ENCODE measurements at places on chromosomes 6 and 20.
A peak's percentile ranks its signal among the peaks of the same experiment; 100 is the strongest.

GRCh38 chr20:1664911-1665310 is 7.3 kb upstream of the SIRPG start:
- DNase-seq: peak; percentile 25

DNA sequence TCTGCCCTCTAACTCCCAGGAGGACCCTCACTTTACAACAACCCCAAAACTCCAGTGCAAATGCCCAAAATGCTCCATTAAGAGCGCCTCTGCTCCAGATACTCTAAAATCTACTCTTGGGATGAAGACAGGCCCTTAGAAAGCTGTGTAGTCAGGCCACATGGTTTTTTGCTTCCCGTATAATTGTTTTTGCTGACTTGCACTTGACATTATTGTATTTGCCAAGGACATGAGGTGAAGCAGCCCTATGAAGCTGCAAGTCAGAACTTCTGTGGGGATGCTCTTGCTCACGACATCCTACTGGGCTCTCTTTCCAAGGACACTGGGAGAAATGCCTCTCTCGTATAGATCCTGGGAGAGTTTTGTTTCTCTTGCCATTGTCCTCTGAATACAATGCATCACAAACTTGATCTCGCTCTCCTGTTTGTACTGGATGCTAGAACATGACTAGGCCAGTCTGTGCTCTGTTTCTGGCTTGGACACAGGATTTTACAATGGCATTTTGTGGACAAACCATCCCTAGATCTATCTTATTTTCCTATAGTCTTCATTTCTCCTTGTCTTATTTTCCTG is 177.2 kb upstream of the DTNBP1 start:
- no peak for DNase-seq

- no peak for DNase-seq
Measured at GRCh38 chr20:50335105-50335504, 144.5 kb downstream of the CEBPB start.

- no peak for DNase-seq
Measured at GRCh38 chr6:32603888-32604287, 14.2 kb upstream of the HLA-DRB1 start.

- DNase-seq: peak; percentile 56
Measured at GRCh38 chr20:57748601-57749130, 38.9 kb upstream of the PMEPA1 start.

GRCh38 chr6:37078814-37079213 is 73.4 kb downstream of the FGD2 start:
- no peak for DNase-seq

GRCh38 chr6:106158816-106159215 is 72.7 kb downstream of the PRDM1 start:
- no peak for DNase-seq

GRCh38 chr20:37727957-37728634 is 34.3 kb downstream of the CTNNBL1 start:
- no peak for DNase-seq
